WTC11 (cell line): ENCODE measurements at places on chromosomes 16 and 17. TPM values are rescaled to one million over a fixed set of nuclear protein-coding genes. Genes with fewer than 3 reads are reported as not detected.
A peak's percentile ranks its signal among the peaks of the same experiment; 100 is the strongest.

SRCIN1 gene
- total RNA-seq, result 10.7 to 17.3 TPM (median 11.1 TPM) in 3 replicates

GRAP gene
- total RNA-seq, result 0.50 to 0.59 TPM (median 0.55 TPM) in 3 replicates

TM4SF5 gene
- total RNA-seq, result not detected in 3 replicates

MYO19 gene
- total RNA-seq, result 119 to 146 TPM (median 128 TPM) in 3 replicates

CCL14 gene
- not detected in 3 replicates for total RNA-seq

ANKS3 gene
- total RNA-seq, result 28.6 to 35.6 TPM (median 31.5 TPM) in 3 replicates

DNA sequence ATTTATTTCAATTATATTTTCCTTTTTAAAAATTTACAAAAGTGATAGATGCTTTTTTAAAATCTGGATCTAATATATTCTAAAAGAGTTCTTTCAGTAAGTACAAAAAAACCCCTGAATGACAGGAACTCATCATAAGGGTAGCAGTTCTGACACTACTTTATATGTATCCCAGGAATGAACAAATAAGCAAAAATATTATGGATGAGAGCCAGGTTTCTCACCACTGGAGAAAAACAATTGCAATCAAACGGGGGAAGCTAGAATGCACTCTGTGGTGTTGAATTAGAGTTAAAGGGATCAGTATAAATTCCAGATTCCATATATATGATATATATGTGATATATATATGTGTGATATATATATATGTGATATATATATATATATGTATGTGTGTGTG is 23.2 kb upstream of the NDRG4 start:
- no peak for DNase-seq

DNA sequence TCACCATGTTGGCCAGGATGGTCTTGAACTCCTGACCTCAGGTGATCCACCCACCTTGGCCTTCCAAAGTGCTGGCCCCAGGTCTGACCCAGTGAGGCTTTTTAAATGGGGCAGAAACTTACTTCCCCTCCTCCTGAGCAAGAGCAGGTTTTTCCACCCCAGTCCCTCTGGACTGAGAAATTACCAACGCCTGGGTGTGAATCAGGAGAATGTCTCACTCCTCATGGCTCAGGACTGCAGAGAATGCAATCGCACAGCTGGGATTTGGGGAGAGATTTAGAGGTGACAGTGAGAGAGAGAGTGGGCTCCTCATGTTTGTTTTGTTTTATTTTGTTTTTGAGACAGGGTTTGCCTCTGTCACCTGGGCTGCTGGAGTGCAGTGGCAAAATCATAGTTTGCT is 203.6 kb downstream of the RAB11FIP4 start:
- no peak for DNase-seq

GRCh38 chr17:82697808-82698064 is 762 bp downstream of the RAB40B start:
- DNase-seq, result no peak

DNA sequence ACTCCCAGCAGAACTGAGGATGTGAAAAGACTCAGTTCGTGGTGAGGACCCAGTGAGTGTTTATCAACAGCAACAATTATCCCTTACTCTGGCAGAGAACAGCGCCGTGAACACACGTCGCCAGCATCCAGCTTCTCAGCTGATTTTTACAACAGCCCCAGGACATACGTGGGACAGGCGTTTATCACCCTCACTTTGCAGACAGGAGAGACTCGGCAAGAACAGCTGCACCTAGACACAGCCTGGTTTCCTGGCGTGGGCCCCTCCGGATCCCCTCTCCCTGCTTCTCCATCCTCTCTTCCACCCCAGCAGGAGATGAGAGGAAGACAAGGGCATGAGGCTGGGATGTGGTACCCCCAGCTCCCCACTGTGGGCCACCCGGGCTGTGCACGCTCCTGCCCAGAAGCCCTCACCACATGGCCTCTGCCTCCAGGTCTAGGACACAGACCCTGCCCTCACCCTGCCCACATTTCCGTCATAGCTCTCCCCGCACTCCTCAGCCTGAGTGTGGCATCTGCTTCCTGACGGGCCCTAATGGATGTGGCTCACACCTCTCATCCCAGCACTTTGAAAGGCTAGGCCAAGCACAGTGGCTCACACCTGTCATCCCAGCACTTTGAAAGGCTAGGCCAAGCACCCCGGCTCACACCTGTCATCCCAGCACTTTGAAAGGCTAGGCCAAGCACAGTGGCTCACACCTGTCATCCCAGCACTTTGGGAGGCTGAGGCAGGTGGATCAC is 17.5 kb downstream of the ABR start:
- no peak for DNase-seq

- no peak for DNase-seq
Observed at GRCh38 chr17:71926746-71927398, 193.9 kb upstream of the SOX9 start.

- peak; percentile 33 for DNase-seq
Observed at GRCh38 chr16:22634954-22635353, 124.3 kb downstream of the NPIPB5 start.

DNA sequence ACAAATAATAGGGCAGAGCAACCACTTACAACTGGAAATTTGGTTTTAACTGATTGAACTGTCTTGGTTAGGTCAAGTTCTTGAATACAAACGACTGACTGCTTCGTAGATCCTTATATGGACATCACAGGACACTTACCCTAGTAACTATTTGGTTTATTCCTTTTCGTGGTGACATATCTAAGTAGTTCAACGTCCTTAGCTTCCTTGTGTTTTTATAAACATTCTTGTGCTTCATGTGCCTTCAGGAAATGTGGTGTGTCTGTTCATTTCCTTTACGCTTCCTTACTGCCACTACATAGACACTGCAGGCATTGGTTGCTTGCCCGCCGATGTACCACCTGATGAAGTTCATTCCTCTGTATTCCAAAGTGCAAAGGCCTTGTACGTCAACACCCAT is 59.3 kb downstream of the USP10 start:
- no peak for DNase-seq

DNA sequence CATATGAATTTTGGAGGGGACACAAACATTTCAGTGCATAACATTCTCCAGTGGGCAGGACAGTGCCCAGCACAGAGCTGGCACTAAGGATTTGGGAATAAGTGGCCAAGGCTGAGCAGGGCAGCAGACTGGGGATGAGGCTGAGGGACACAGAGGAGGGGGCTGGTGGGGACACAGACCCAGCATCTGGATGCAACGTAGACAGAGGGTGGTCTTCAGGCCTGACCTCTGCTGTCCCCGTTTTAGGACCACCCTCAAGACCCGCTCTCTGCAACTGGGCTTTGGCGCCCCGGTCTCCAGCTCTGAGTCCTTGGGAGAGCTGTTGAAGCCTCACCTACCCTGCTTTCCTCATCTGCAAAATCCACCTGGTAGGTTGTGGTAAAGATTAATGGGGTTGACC is 3.3 kb upstream of the PRSS33 start:
- DNase-seq, result no peak
